ENCODE measurements at places on chromosomes 13 and 19.
A peak's percentile ranks its signal among the peaks of the same experiment; 100 is the strongest.

GRCh38 chr19:7997809-7998480 is 7.5 kb downstream of the ELAVL1 start:
- DNase-seq: peak; percentile 60

DNA sequence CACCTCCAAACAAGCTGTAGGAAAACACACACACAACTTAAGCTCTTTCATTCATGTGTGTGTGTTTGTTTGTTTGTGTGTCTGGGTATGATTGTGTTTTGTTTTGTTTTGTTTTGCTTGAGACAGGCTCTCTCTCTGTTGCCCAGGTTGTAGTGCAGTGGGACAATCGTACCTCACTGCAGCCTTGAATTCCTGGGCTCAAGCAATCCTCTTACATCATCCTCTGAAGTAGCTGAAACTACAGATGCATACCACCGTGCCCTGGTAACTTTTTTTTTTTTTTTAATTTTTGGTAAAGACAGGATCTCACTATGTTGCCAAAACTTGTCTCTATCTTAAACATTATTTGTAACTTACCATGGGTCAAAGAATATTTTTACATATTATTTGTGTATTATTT is 431.7 kb downstream of the SLITRK1 start:
- no peak for DNase-seq

DNA sequence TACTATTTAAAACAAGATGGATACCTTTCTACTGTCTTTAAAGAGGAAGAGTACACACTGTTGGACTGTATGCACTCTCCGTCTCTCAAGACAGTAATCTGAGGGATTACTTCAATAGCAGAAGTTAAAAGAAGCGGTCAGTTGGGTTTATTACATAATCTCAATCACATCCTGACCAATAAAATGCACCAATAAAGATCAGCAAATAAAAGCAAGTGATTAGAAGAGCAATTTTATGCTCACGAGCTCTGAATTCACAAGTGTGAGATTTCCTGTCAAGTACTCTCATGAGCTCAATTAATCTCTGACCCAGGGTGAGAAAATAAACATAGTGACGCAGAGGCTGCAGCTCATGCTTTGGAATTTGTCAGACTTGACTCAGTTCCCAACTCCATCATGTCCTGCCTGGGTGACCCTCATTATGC is 12.2 kb downstream of the ABCC4 start:
- DNase-seq: no peak

DNA sequence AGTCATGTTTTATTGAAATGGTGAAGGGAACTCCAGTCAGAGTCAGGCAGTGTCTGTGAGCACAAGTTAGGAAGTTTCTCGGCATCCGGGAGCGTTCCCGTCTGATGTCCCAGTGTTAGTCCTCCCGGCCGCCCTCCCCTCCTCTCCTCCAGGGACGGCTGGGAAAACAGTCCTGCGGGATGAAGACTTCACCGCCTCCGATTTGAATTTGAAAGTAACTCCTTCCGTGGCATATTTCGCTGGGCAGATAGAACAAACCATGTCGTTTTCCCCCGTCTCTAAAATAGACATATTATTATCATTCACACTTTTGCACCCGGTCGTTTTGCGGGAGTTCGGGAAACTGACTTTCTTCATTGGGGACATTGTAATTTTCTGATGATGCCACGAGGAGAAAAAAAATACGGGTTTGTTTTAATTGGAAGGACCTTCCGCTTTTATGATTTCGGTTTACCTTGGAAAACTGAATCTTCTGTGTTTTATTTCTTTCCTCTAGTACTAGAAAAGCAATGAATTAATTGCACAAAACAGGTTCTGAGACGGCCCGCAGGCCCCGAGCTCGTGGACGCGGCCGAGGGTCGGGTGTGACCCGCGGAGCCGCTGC is 76.6 kb downstream of the ZIC5 start:
- DNase-seq: no peak

GRCh38 chr13:25733001-25733491 is 318.8 kb downstream of the SHISA2 start:
- DNase-seq: peak; percentile 2

GRCh38 chr13:23339225-23339624 is 94.3 kb downstream of the SACS start:
- DNase-seq: no peak

DNA sequence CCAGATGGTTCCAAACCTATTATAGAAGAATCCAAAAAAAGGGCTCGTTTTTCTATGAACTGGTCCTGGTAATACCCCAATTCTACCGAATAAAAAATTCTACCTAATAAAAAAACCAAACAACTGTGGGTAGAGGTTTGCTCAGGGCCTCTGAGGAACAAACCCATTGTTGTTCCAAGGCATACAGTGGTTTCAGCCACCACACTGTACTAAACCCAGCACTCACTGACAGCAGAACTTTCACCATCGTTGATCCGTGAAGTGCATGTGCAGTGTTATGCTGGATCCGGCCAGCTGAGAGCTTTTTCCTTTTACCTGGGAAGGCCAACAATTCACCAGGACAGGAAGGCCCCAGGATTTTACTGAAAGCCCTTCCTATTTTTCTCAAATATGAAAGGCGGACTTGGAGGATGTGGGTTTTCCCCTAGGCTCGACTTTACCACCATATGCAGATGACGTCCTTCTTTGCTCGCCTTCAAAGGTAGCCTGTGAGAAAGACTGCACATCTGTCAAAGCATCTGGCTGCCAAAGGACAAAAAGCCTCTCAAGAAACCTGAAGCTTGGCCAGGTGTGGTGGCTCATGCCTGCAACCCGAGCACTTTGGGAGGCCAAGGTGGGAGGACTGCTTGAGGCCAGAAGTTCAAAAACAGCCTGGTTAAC is 7.2 kb upstream of the PABPC3 start:
- no peak for DNase-seq

- peak; percentile 47 for DNase-seq
Observed at GRCh38 chr13:48950501-48950875, 25.2 kb upstream of the FNDC3A start.

DNA sequence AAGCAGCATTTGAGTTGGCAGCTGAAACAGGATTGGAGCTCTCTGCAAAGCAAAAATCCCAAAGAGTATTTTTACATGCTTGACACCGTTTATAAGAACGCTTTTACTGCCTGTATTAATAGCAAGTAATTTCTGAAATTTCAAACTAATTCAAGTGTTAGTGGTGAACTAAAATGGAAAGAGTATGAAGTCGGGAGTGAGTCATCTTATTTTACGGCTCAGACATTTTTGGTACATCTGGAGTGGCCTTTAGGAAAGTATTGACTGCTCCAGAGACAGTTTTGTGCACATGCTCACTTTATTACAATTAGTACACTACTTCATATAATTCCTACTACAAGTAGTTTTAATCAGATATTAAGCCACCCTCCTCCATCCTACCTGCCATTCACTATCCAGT is 167.4 kb downstream of the SLITRK6 start:
- peak; percentile 4 for DNase-seq

GRCh38 chr19:16257509-16258002 is 59.8 kb downstream of the AP1M1 start:
- no peak for DNase-seq

DNA sequence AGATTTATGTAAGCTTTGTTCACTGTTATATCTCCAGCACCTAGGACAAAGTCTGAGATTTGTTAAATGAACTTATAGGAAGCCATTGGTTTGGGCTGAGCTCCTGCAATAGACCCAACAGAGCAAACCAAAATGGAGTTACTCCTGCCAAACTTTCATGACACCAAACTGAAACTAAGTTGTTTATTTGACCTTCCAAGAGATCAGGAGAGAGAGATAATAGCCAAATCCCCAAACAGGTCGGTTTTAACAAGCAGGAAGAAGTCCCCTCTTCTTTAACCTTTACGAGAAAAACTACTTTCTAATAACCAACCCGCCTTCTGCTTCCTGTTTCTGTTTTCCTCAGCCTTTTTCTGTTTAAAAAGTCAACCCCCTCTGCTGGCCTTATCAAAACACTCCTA is 54.9 kb upstream of the ATP12A start:
- no peak for DNase-seq

- no peak for DNase-seq
Observed at GRCh38 chr13:113046883-113047244, 58.7 kb upstream of the F7 start.

GRCh38 chr19:13212759-13213330 is 62.6 kb downstream of the IER2 start:
- DNase-seq: peak; percentile 63

DNA sequence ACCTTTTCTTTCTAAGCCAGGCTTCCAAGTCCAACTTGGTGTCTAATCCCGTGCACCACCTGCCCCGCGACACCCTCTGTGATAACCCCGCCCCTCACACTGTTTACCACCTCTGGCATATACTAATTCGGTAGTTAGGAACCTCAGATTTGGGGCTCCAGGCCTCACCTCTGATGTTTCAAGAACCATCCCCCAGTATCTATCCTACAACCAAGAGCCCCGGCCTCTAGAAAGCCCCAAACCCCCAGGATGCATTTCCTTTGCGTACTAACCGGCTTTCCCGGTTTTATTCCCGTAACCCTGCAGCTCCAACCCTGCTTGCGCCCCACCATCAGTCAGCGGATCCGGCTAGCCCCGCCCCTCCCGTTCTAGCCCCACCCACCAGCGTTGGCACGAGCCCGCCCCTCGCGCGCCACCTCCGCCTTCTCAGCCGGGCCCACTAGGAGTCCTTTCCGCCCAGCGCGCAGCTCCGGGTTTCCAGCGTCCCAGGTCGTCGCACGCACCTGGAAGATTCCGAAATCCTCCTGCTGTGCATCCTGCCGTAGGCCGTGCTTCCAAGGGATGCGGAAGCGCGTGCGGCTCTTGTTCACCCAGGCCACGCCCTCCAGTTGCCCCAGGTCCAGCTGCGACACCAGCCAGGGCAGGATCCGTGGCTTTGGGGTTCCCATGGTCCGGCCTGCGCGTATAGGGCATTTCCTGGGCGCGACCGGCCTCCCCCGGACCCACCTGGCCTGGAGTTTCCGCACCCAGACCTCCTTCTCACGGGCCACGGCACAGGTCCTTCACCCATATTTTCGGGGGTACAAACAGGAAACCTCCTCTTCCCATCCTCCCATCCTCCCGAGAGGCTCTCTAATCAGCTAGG is 1.3 kb downstream of the IRF3 start:
- DNase-seq: peak; percentile 64

DNA sequence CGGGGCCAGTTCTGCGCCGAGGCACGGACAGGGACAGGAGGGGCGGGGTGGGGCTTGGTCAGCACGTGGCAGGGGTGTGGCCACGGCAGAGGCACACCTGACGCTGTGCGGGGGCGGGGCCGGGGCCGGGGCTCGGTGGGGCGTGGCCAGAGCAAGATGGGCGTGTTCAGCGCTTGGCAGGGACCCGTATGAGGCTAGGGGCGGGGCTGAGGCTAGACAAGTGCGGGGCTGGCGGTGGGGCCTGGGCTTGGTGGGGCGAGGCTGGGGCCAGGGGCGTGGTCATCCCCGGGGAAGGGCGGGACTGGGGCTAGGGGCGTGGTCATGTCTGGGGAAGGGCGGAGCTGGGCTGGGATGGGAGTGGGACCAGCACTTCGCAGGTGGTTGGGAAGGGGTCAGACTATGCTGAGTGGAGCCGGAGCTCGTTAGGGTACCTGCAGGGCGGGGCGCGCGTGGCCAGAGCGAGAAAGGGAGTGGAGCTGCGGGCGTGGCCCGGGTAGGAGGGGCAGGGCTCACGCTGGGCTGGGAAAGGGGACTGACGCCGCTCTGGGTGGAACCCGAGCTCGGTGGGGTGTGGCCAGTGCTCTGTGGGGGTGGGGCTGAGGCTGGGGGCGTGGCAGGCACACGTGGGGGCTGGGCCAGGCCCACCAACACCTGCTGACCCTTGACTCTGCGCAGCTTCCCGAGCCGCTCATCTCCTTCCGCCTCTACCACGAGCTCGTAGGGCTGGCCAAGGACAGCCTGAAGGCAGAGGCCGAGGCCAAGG is 12.8 kb downstream of the POLR2E start:
- no peak for DNase-seq

DNA sequence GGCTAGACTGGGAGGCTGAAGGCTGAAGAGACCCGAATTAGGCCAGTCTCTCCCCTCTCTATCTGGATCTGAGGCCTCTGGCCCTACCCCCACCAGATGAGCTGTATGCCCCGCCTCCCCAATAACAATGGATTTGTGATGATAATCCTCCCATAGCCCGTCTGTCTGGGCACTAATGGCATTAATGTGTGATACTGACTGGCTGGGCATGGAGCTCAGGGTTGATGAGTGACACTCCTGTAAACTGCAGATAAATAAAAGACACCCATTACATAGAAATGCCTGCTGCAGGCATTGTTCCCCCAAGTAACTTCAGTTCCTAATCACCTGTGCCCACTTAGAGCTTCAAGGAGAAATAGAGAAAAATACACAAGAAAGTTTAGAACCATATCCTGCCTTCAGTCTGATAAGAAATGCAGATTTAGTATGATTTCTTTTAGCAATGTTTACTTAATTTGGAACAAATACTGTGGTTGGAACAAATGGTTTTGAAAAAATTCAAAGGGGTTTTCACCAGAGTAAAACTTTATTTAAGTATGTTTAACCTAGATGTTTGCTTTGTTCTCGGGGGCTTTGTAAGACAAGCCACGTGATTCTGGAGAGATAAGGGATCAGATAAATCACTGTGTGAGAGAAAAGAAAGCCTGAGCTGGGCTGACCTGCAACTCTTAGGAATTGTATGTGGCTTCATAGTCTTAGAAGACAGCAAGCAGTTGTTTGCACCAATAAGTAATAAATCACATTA is 60.3 kb downstream of the TNFRSF19 start:
- no peak for DNase-seq

DNA sequence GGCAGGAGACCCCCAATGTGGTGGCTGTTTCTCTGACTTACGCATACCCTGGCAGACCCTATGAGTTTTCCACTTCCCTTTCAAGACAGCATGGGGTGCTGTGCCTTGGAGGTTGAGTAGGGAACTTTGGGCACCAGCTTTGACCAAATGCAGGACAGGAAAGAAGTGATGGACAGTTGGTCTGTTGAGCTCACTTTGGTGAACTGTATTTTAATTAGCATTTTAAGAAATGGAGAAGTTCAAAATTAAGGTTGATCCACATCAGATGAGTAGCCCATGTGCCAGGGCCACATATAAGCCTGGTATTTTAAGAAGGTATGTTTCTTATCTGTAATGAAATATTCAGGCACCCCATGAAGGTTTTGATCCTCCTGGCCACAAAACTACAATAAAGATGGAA is 46.1 kb upstream of the RAP2A start:
- no peak for DNase-seq

GRCh38 chr13:71034018-71034417 is 833.0 kb downstream of the DACH1 start:
- DNase-seq: no peak
